ENCODE measurements at places on chromosomes 11 and 22.

DNA sequence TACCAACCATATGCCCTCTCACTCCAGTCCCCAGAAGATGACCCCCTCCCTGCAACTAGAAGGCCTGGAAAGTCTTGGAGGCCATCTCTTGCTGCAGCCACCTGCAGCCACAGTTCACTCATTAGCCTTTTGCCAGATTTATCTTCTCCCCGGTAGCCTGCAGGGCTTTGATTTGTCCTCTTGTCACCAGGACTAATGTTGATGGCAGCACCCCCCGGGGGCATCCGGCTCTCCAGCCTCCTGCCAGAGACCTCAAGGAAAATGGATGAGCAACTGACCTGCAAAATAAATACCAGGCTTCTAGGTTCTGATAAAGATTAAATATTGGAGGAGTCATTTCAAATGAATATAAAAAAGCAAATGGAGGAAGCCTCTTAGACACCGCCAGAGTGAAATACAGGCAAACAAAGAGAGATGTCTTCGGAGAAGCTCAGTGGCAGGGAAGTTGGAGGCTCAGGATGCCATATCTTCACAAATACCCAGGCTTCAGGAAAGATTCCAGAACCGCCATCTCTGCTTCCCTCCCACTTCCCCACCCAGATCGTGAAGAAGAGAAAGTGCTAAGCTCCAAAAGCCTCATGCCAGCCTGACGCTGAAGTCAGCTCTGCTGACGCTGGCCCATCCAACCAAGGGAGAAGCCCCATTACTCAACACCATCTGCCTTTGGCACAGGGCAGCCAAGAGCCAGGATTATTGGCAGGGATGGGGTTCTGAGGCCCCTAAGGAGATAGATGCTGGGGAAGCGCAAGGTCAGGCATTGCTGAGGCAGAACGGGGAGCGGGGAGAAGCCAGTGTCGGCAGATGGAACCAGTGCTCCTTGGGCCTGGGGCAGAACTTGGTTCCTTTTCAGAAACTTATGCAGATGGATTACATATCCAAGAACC lies 362.7 kb downstream of the CADM1 start:
- DNase-seq = no peak

DNA sequence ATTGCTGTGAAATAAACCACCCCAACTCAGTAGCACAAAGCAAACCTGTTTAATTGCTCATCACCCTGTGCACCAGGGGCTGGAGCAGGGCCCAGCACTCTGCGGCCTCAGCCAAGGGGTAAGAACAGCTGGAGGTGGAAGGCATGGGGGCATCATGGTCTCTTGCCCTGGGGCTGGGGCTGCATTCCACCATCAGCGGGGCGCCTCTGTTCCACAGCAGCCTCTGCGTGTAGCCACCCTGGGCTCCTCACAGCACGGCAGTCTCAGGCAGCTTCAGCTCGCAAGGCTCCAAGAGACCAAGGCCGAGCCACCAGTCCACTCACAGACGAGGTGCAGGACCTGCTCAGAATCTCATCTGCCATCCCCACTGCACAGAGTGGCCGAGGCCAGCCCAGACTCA lies 630.7 kb downstream of the TBC1D22A start:
- DNase-seq = no peak

- no peak for DNase-seq
Measured at GRCh38 chr11:41872870-41873269, 413.4 kb upstream of the LRRC4C start.

- no peak for DNase-seq
Measured at GRCh38 chr11:72552399-72552910, 118.1 kb upstream of the CLPB start.

GRCh38 chr11:71425860-71426259 lies 22.3 kb downstream of the DHCR7 start:
- DNase-seq = no peak

- DNase-seq = no peak
Measured at GRCh38 chr22:28222052-28222451, 303.0 kb upstream of the PITPNB start.

DNA sequence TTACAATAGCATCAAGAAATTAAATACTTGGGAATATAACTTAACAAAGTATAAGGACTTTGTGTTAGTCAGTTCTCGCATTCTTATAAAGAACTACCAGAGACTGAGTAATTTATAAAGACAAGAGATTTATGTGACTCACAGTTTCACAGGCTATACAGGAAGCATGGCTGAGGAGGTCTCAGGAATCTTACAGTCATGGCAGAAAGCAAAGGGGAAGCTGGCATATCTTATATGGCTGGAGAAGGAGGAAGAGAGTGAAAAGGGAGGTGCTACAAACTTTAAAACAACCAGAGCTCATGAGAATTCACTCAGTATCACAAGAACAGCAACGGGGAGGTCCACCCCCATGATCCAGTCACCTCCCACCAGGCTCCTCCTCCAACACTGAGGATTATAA lies 32.0 kb upstream of the CCDC134 start:
- DNase-seq = no peak

- DNase-seq = no peak
Measured at GRCh38 chr11:64400667-64401066, 41.7 kb downstream of the RPS6KA4 start.

DNA sequence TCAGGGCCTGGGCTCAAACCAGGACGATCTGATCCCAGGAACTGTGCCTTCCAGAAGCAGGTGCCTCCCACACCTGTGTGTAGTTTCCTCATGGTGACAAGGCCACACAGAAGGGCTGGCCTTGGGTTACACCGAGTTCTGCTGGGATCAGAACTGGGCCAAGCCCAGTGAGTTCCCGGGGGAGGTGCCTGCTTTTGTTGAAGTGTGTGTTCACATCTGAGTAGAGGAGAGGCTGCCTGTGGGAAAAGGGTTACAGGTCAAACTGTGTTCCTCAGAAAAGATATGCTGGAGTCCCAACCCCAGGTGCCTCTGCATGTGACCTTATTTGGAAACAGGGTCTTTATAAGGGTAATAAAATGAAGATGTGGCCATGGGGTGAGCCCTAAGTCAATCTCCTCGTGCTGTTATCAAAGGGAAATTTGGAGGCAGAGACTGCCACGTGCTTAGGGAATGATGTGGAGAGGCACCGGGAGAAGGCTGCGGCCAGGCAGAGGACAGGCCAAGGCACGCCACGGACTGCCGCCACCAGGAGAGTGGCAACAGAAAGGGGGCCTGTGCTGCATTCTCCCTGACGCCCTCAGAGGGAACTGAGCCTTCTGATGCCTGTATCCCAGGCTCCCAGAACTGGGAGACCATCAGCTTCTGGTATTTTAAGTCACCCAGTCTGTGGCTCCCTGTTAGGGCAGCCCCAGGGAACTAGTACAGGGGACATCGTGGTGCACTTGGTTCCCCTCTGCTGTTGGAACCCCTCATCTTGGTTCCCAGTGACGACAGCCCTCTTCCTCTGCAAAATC lies 158.8 kb downstream of the CACNA1I start:
- DNase-seq = no peak
